Breast epithelium (tissue), 4 donors: ENCODE measurements at places on chromosomes 1 and 21.

DNA sequence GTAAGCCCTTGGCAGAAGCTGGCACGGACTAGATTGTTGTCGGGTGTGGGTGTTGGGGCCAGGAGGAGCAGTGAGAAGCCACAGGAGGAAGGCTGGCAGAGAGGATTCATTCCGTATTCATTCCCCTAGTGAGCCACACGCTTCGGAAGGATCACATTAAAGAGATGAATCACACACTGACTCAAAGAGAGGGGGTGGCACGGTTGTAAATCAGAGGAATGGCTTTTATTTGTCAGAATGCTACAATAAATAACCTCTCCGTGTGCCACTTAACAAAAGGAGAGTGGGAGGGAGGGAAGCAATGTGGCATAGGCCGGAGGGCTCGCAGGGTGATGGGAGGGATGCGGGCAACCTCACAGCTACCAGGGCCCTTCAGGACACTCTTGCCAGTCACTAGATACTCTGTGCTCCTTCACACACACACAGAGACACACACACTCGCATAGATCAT lies 135.5 kb downstream of the HIVEP3 start:
- no peak overlapping the region for H3K4me3 ChIP-seq
- no peaks in the 10 kb centered on the region for H3K36me3 ChIP-seq
- H3K27ac ChIP-seq = peak overlapping the region; percentile 75

GRCh38 chr1:201264072-201264471 lies 19.2 kb upstream of the PKP1 start:
- no peaks in the 10 kb centered on the region for H3K36me3 ChIP-seq
- no peaks in the 10 kb centered on the region for H3K27me3 ChIP-seq
- no peak overlapping the region for H3K27ac ChIP-seq
- no peak overlapping the region for H3K4me3 ChIP-seq

DNA sequence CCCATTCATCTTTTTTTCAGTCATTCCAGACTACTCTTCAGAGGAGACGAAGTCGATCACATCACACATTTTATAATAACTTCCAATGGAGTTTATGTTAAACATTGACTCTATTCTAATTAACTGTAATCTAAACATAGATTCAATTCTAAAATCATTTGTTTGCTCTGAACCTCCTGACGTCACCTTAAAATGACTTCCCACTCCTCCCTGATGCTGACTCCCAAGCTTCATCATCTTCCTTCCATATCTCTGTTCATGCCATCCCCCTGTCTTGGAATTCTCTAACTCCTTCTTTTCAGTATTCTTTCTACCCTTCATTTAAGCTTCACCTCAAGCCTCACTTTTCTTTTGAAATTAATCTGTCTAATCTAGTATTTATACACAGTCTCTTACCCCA lies 45.1 kb upstream of the PLPPR5 start:
- no peaks in the 10 kb centered on the region for H3K4me1 ChIP-seq
- no peaks in the 10 kb centered on the region for H3K36me3 ChIP-seq
- DNase-seq = no peak
- no peak overlapping the region for H3K4me3 ChIP-seq
- no peak overlapping the region for H3K27ac ChIP-seq
- H3K27me3 ChIP-seq = no peaks in the 10 kb centered on the region

DNA sequence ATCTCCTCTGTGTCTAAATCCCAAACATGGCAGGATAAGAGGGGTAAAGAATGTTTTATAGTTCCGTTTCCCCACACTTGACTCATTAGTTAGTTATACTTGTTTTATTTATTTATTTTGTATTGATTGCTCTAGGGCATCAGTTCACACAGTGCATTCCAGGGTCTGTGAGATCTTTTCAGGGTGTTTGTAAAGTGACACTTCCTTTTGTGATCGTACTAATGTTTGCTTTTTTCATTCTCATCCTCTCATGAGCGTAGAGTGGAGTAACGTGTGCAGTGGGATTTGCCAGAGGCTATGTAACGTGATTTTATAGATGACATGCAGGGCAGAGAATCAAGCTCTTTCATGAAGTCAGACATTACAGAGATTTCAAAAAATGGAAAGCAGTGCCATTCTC lies 103.2 kb downstream of the SCCPDH start:
- H3K27me3 ChIP-seq = no peaks in the 10 kb centered on the region
- DNase-seq = no peak
- H3K4me3 ChIP-seq = no peak overlapping the region
- H3K4me1 ChIP-seq = no peaks in the 10 kb centered on the region

- H3K27me3 ChIP-seq = peaks cover 8% of the 10 kb centered on the region
- DNase-seq = peak; percentile 41
- peaks cover 13% of the 10 kb centered on the region for H3K4me1 ChIP-seq
- H3K36me3 ChIP-seq = no peaks in the 10 kb centered on the region
Observed at GRCh38 chr1:40316595-40317393, at the start of gene COL9A2. Gene COL9A2, minus strand, starts transcription at chr1:40317286. Its CDS starts 89 bp downstream, at chr1:40317197.

- no peak overlapping the region for H3K4me3 ChIP-seq
- H3K4me1 ChIP-seq = no peaks in the 10 kb centered on the region
- H3K27ac ChIP-seq = no peak overlapping the region
- no peaks in the 10 kb centered on the region for H3K36me3 ChIP-seq
Observed at GRCh38 chr1:40058097-40058452, 17.5 kb downstream of the CAP1 start.
